Activated B cell treated with CpG ODN at 0.5 μM for 24 hours (primary cell): ENCODE measurements at places on chromosomes 2 and 18. TPM values are rescaled to one million over a fixed set of nuclear protein-coding genes. Genes with fewer than 3 reads are reported as not detected.

MYL12B gene
- 185 and 198 TPM in 2 replicates for total RNA-seq

HK2 gene
- total RNA-seq: 14.5 and 15.3 TPM in 2 replicates

CABLES1 gene
- 32.3 and 34.6 TPM in 2 replicates for total RNA-seq

MAP3K19 gene
- not detected in 2 replicates for total RNA-seq

FOXD4L1 gene
- total RNA-seq: 0.17 and 0.35 TPM in 2 replicates

- no peaks in the 10 kb centered on the region for H3K4me1 ChIP-seq
- no peaks in the 10 kb centered on the region for H3K36me3 ChIP-seq
- H3K27me3 ChIP-seq: no peaks in the 10 kb centered on the region
- H3K27ac ChIP-seq: no peak overlapping the region
- no peak overlapping the region for H3K4me3 ChIP-seq
These were observed 828.6 kb downstream of the TRIB2 start for GRCh38 chr2:13545320-13545719.

DNA sequence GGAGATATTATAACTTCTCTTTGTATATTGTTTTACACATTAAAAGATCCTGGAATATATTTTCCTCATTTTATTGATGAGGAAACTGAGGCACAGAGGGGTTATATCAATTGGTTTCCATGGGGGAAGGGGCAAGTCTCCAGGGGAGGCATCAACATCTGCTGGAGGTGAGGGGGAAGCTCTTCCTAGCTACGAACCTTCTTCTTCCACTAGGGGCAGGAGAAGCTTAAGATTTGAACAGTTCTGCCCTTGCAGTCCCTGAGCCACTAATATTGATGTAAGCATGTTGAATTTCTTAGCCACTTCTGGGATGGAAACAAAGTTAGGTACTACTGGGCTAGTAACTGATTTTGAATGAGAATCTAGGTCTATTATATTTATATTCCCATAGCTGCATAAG is 140.1 kb upstream of the AQP4 start:
- no peak for DNase-seq
- no peak overlapping the region for H3K4me3 ChIP-seq
- peaks cover 4% of the 10 kb centered on the region for H3K27me3 ChIP-seq

GRCh38 chr18:62838475-62839098 is 123.2 kb downstream of the PHLPP1 start:
- no peaks in the 10 kb centered on the region for H3K27me3 ChIP-seq
- H3K4me1 ChIP-seq: peaks cover 37% of the 10 kb centered on the region
- DNase-seq: no peak
- peak overlapping the region; percentile 38 for H3K4me3 ChIP-seq

DNA sequence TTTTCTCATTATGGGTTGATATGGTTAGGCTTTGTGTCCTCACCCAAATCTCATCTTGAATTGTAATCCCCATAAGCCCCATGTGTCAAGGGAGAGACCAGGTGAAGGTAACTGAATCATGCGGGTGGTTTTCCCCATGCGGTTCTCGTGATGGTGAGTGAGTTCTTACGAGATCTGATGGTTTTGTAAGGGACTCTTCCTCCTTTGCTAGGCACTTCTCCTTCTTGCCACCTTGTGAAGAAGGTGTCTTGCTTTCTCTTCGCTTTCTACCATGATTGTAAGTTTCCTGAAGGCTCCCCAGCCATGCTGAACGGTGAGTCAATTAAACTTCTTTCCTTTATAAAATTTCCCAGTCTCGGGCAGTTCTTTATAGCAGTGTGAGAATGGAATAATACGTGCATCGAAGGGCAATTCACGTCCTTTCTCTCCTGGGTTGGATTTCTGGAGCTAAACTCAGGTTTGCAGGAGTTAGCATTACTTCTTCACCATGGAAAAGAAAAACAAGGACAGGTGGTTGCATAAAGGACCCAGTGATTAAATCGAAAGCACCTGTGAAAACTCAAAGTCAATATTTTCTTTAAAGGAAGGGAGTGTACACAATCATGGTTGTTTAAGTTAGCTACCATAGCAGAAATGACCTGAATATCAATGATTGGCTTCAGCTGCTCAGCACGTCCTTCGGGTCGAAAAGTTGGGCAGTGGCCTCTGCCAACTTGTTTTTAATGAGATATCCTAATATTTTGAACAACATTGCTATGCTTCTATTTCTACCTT is 54.1 kb downstream of the CDC42EP3 start:
- DNase-seq: no peak
- H3K27ac ChIP-seq: peak overlapping the region; percentile 94
- peak overlapping the region; percentile 79 for H3K4me3 ChIP-seq
- H3K4me1 ChIP-seq: peaks cover 61% of the 10 kb centered on the region
- no peaks in the 10 kb centered on the region for H3K36me3 ChIP-seq
- no peaks in the 10 kb centered on the region for H3K27me3 ChIP-seq

DNA sequence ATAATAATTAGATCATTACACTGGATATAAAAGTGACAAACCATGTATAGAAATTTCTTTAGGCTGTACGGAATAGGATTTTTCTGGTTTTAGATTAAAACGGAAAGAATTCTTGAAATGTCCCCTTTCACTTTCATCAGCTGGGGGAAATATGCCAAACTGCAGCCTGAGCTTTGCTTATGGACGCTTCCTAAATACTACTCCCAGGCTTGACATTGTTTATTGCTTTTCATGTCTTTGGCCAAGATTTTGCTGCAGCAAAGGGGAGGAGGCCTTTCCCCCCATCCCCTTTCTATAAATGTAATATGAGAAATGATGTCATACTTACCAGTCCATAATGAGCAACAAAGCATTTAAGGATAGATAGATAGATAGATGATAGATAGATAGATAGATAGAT is 158.4 kb downstream of the MAP2 start:
- peaks cover 8% of the 10 kb centered on the region for H3K4me1 ChIP-seq
- H3K27me3 ChIP-seq: no peaks in the 10 kb centered on the region
- no peak overlapping the region for H3K4me3 ChIP-seq
- DNase-seq: no peak

GRCh38 chr2:112488201-112488600 is 6.2 kb downstream of the TTL start:
- no peak overlapping the region for H3K27ac ChIP-seq
- H3K4me1 ChIP-seq: peaks cover 7% of the 10 kb centered on the region
- no peaks in the 10 kb centered on the region for H3K27me3 ChIP-seq
- no peak overlapping the region for H3K4me3 ChIP-seq
- no peak for DNase-seq
- peaks cover 6% of the 10 kb centered on the region for H3K36me3 ChIP-seq

- H3K4me3 ChIP-seq: no peak overlapping the region
- H3K27ac ChIP-seq: no peak overlapping the region
- no peak for DNase-seq
- H3K4me1 ChIP-seq: peaks cover 5% of the 10 kb centered on the region
- peaks cover 6% of the 10 kb centered on the region for H3K27me3 ChIP-seq
These were observed 15.5 kb upstream of the IL1RN start for GRCh38 chr2:113111823-113112287.

DNA sequence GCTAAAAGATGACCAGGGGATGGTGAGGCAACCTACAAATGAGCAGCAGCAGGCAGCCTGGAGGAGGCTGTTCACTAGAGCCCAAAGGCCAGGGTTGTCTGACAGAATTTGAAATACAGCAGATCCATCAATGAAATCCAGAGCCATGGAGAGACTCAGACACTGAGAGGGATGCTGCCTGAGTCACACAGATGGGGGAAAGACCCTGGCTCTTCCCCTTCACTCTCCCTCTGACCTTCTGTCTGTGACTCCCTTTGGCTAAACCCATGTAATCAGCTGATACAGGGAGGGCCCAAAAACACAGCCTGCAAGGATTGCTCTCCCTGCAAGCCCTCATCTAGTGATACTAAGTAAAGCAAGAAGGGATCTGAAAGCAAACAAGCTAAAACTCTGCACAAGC is 166.5 kb upstream of the SPOPL start:
- H3K27me3 ChIP-seq: no peaks in the 10 kb centered on the region
- no peak for DNase-seq
- no peaks in the 10 kb centered on the region for H3K4me1 ChIP-seq
- no peak overlapping the region for H3K4me3 ChIP-seq

DNA sequence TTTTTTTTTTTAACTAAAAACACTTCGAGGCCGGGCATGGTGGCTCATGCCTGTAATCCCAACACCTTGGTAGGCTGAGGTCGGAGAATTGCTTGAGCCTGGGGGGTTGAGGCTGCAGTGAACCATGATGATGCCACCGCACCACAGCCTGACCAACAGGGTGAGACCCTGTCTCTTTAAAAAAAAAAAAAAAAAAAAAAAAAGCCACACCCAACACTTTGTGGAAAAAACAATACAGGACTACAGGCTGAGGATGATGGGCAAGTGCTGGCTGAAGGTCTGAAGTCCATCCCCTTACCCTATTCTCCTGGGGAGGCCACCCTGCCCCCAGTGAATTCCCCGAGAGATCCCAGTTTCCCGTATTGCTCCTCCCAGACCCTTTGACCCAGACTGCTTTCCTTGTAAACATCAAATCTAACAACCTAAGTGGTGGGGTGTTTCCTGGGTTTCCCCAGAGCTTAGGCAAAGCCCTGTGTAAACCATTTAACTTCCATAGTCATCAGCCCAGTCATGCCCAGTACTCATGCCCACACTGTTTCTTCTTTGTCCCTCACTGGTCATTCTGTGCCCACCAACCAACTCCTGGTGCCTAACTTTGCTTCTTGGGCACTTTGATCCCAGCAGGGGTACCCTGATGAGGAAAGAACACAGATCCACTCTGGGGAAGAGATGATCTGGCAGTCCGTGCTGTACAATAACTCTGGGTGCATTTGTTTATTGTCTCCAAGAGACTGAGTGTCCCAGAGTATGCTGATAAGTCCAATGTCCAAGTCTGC is 5.8 kb upstream of the TMEM37 start:
- peaks cover 6% of the 10 kb centered on the region for H3K4me1 ChIP-seq
- no peaks in the 10 kb centered on the region for H3K36me3 ChIP-seq
- no peak overlapping the region for H3K4me3 ChIP-seq

GRCh38 chr2:240183006-240183874 is 42.8 kb upstream of the OTOS start:
- no peak for DNase-seq
- no peak overlapping the region for H3K27ac ChIP-seq
- no peaks in the 10 kb centered on the region for H3K36me3 ChIP-seq
- no peak overlapping the region for H3K4me3 ChIP-seq
- H3K27me3 ChIP-seq: peaks cover 11% of the 10 kb centered on the region

DNA sequence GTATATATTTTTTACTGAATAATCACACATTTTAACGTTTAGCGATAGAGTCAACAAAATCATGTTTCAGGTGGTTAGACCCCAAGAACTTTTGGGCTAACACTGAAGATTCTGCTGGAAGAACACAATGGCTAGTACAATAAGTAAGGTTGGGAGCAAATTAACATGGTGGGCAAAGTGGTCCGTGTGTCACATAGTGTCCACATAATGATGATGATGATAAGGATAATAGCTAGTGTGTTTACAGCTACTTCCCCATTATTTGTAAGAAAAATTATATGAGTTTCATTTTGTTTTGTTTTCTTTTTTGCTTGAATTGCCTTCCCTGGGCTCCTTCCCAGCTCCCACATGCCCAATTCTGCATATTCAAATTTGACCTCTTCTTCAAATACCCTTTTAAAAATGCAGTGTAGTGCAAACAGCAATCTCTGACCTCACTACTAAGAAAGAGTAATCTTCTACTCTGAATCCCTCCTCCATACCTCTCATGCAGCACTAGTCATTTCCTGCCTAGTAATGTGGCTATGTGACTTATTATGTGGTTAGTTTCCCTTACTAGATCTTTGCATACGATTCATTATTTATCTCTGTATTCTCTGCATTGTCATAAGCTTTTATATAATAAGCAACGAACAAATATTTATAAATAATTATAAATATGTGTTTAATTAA is 16.9 kb upstream of the VPS54 start:
- H3K27ac ChIP-seq: no peak overlapping the region
- H3K27me3 ChIP-seq: no peaks in the 10 kb centered on the region
- no peak for DNase-seq
- H3K36me3 ChIP-seq: no peaks in the 10 kb centered on the region
- H3K4me1 ChIP-seq: peaks cover 16% of the 10 kb centered on the region
